Right renal pelvis (tissue), 4 donors: ENCODE measurements at places on chromosomes 3 and 15. TPM values are rescaled to one million over a fixed set of nuclear protein-coding genes. Genes with fewer than 3 reads are reported as not detected.

DNA sequence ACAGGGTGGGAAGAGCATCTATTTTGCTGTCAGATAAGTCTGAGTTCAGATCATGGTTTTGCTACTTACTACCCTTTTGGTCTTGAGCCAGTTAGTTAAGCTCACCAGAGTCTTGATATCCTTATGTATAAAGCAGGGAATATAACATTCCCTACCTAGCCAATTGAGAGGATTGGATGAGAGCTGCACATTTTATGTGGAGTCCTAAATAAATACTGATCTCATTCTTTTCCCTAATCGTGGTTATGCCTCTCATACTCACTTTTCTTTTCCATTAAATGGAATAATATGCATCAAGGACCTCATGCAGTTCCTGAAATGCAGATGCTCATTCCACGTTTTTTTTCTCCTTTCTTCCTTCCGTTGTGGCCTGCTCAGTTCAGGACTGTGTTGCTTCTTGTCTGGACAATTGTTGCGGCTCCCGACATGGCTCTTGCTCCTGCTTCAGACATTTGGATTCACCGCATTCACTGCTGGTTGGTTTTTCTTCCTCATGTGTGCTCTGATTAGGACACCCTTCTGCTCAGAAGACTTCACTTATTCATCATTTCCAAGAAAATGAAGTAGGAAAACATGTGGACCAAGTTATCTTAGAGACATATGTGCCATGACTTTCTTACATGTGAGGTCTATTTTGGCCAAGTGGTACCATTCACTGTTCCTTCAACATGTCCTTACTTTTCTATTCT, 90.2 kb downstream of the NFKBIZ start:
- DNase-seq = no peak

GRCh38 chr15:90829942-90830440, 38.4 kb upstream of the FURIN start:
- no peak for DNase-seq

GRCh38 chr3:87287011-87287410, 10.6 kb upstream of the POU1F1 start:
- DNase-seq = no peak

DNA sequence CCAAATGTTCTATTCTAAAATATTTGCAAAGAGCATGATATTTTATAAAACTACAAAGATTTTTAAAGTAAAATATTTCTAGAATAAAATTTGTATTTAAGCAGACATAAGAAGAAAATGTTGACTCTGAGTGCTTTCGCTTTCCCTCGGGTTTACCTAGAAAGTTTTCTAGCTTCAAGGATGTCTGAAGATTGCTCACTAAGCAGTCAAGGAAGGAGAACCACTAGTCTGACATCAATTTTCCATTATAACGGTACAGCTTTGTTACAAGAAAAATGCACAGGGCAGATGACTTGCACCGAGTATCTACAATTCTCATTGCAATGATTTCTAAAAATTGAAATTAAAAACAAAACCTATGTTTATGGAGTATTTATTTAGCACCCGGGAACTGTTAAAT, 14.2 kb downstream of the GPR15 start:
- no peak for DNase-seq

- DNase-seq = no peak
Observed at GRCh38 chr3:71838406-71838805, 53.5 kb upstream of the PROK2 start.

The CAV3 gene
- 0.72 TPM for polyA plus RNA-seq
